SJSA1 (cell line): ENCODE measurements at places on chromosomes 7 and 10. TPM values are rescaled to one million over a fixed set of nuclear protein-coding genes. Genes with fewer than 3 reads are reported as not detected.

- no peak for DNase-seq
- no peak overlapping the region for H3K27ac ChIP-seq
- no peak overlapping the region for H3K4me3 ChIP-seq
- no peaks in the 10 kb centered on the region for H3K4me1 ChIP-seq
Measured at GRCh38 chr10:97003151-97003803, 171.2 kb downstream of the LCOR start.

SCART1 gene
- 0.09 and 0.18 TPM in 2 replicates for total RNA-seq

GRCh38 chr7:69388452-69389137, 209.7 kb upstream of the AUTS2 start:
- no peak for DNase-seq
- no peak overlapping the region for H3K4me3 ChIP-seq
- H3K36me3 ChIP-seq = no peaks in the 10 kb centered on the region
- no peak overlapping the region for H3K27ac ChIP-seq
- no peaks in the 10 kb centered on the region for H3K4me1 ChIP-seq

DNA sequence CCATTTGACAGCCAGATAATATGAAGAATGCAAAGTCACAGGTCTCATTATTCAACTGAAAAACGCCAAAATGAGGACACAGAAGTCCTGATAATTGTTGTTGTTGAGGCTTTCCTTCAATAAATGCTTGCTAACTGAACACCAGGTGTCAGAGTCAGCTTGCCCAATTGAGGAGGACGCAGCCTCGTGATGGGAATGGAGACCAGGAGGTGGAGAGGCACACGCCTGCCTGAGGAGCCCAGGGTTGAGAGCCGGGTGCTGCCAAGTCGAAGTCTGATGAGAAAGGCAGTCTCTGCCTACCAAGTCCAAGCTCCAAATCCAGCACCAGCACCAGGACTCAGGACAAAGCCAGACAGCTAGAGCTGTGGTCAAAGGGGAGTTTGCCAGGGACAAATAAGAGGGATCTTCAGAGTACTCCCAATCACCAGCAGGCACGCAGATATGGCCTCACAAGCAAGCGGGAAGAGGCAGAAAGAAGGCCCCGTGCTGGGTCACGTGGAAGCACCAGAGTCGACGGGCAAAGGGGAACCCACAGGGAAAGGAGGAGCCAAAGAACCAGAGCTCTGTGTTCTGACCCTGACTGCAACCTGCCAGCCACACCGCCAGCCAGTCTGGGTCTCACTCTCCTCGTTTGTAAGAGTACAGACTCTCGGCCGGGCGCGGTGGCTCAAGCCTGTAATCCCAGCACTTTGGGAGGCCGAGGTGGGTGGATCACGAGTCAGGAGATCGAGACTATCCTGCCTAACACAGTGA, 47.6 kb downstream of the VOPP1 start:
- no peak for DNase-seq
- H3K4me3 ChIP-seq = no peak overlapping the region
- peaks cover 16% of the 10 kb centered on the region for H3K36me3 ChIP-seq

TUBB8 gene
- 0.28 and 0.68 TPM in 2 replicates for total RNA-seq

- DNase-seq = no peak
- no peak overlapping the region for H3K27ac ChIP-seq
- no peaks in the 10 kb centered on the region for H3K36me3 ChIP-seq
- no peaks in the 10 kb centered on the region for H3K4me1 ChIP-seq
- peaks cover 10% of the 10 kb centered on the region; the same call in 1 of the 2 replicates for H3K27me3 ChIP-seq
Measured at GRCh38 chr10:92153-92552, 43.1 kb upstream of the TUBB8 start.

GRCh38 chr7:55975988-55976633, 11.7 kb downstream of the NIPSNAP2 start:
- no peaks in the 10 kb centered on the region for H3K27me3 ChIP-seq
- no peak overlapping the region for H3K4me3 ChIP-seq
- H3K27ac ChIP-seq = no peak overlapping the region
- H3K4me1 ChIP-seq = no peaks in the 10 kb centered on the region

SFRP4 gene
- 0.13 TPM in 1 of 2 replicates, not detected in the other for total RNA-seq

DNA sequence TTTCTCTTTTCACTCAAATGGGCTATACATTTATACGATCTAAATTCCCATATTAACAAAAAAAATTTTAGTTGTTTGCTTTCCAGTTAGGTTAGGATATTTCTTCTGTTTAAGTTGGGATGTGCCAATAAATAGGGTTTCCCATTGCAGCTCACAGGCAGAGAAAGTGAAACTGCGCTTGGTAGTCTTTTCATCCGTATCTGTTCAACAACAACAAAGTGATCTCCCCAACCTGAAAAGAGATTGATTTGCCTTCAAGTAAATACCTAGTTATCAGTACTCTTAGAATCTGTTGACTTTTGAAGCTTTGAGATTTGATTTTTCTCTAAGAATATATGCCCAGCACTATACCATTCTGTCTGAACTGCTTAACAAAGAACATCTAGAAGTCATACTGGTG, 143.4 kb downstream of the DYNC1I1 start:
- no peaks in the 10 kb centered on the region for H3K27me3 ChIP-seq
- H3K4me1 ChIP-seq = peaks cover 11% of the 10 kb centered on the region
- DNase-seq = no peak
- no peak overlapping the region for H3K27ac ChIP-seq
- no peaks in the 10 kb centered on the region for H3K36me3 ChIP-seq
- H3K4me3 ChIP-seq = peak overlapping the region; percentile 29

DNA sequence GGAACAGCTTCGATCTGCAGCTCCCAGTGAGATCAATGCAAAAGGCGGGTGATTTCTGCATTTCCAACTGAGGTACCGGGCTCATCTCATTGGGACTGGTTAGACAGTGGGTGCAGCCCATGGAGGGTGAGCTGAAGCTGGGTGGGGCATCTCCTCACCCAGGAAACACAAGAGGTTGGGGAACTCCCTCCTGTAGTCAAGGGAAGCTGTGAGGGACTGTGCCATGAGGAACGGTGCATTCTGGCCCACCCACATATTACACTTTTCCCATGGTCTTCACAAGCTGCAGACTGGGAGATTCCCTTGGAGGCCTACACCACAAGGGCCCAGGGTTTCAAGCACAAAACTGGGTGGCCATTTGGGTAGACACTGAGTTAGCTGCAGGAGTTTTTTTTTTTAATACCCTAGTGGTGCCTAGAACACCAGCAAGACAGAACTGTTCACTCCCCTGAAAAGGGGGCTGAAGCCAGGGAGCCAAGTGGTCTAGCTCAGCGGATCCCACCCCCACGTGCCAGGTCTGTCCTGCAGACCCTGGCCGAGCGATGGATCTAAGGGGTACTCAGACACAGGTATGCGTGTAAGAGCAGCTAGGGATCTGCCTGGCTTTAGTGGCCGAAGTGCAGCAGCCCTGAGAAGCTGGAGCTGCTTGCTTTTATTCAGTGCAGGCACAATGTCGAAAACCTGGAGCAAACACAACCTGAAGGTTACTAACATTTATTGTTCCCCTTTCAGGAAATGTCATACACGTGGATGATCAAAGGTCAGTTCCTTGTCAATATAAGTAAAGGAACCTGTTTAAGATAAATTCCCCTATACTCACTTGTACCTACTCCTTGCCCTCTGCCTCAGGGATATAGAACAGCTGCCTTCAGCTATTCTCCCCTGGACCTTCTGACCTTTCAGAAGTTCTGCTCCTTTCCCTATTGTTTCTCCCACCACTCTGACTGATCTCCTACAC, 3.1 kb upstream of the SAMD9 start:
- peaks cover 17% of the 10 kb centered on the region for H3K4me1 ChIP-seq
- no peaks in the 10 kb centered on the region for H3K27me3 ChIP-seq
- H3K27ac ChIP-seq = no peak overlapping the region
- DNase-seq = no peak
- no peaks in the 10 kb centered on the region for H3K36me3 ChIP-seq
- no peak overlapping the region for H3K4me3 ChIP-seq

- H3K27me3 ChIP-seq = no peaks in the 10 kb centered on the region
- peaks cover 26% of the 10 kb centered on the region for H3K4me1 ChIP-seq
- peak; percentile 90 for DNase-seq
- H3K36me3 ChIP-seq = peaks cover 43% of the 10 kb centered on the region
Measured at GRCh38 chr10:102133373-102134195, 744 bp downstream of the PPRC1 start.

GRCh38 chr7:43484678-43485395, 98.1 kb upstream of the STK17A start:
- H3K4me1 ChIP-seq = peaks cover 8% of the 10 kb centered on the region
- H3K27me3 ChIP-seq = no peaks in the 10 kb centered on the region
- no peak overlapping the region for H3K4me3 ChIP-seq

DNA sequence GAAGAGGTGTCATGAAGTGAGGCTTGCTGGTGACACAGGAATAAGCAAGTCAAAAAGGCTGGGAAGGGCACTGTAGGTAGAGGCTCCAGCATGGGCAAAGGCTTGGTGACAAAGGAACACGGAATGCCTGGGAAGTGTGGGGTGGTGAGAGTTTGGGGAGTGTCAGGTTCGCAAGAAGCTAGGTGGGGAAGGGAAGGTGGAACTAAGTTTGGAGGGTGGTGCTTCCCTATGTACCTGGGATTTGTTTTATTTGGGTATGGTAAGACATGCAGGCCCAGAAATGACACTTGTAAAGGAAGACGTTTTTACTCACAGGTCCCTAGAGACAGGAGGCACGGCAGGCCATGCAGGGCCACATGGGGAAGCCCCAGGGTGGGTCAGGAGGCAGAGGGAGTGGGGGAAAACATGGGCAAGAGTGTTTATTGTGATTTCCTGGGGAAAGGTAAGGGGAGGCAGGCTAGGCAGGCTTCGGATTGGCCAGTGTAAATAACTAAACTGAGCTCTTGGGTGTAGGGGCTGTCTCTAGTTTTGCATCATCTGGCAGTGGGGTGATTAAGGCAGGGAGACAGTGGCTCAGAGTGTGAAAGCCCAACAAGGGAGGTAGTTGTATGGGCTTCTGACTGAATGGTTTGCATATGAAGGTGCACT, 52.1 kb downstream of the SH2D4B start:
- no peaks in the 10 kb centered on the region; the same call in 1 of the 2 replicates for H3K27me3 ChIP-seq
- H3K4me3 ChIP-seq = no peak overlapping the region
- H3K36me3 ChIP-seq = no peaks in the 10 kb centered on the region

ARL4A gene
- total RNA-seq = 23.7 and 29.6 TPM in 2 replicates

DNA sequence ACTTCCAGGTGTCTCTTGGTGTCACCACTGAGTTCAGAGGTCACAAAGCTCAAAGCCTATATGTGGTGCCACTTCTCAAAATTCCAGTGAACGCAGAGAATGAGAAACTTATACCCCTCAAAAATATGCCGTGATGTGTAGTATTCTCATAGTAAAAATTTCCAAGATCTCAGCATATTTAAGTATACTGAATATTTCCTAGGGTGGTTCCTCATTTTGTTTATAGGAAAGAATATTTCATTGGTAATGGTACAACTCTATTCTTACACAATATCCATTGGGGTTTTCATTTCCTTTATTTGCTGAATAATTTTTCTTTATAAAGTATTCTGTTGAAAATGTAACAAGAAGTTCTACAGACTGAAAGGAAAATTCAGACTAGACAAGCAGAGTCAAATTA, 58.9 kb upstream of the ADO start:
- H3K36me3 ChIP-seq = no peaks in the 10 kb centered on the region
- no peaks in the 10 kb centered on the region; the same call in 1 of the 2 replicates for H3K4me1 ChIP-seq
- no peak overlapping the region for H3K27ac ChIP-seq
- no peak overlapping the region for H3K4me3 ChIP-seq
- no peaks in the 10 kb centered on the region for H3K27me3 ChIP-seq

DNA sequence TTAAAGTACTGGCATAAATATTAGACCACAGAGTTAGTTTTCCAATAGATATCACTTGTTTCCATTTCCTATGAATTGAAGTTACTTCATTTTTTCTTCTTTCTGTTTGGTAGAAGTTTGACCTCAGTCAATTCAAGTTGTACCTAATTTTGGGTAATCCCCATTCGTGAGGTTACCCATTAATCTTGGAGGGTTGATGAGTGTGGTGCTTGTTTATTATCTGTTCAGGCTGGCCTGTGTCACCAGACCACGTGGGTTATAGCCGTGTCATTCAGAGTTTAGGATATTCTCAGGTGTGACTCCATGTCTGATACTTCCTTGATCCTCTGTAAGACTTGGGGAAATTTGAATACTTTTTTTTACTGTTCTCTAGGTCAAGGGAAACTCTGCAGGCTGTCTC, 133.9 kb upstream of the TPK1 start:
- no peak overlapping the region for H3K27ac ChIP-seq
- H3K27me3 ChIP-seq = no peaks in the 10 kb centered on the region
- no peaks in the 10 kb centered on the region for H3K4me1 ChIP-seq
- H3K36me3 ChIP-seq = no peaks in the 10 kb centered on the region

DNA sequence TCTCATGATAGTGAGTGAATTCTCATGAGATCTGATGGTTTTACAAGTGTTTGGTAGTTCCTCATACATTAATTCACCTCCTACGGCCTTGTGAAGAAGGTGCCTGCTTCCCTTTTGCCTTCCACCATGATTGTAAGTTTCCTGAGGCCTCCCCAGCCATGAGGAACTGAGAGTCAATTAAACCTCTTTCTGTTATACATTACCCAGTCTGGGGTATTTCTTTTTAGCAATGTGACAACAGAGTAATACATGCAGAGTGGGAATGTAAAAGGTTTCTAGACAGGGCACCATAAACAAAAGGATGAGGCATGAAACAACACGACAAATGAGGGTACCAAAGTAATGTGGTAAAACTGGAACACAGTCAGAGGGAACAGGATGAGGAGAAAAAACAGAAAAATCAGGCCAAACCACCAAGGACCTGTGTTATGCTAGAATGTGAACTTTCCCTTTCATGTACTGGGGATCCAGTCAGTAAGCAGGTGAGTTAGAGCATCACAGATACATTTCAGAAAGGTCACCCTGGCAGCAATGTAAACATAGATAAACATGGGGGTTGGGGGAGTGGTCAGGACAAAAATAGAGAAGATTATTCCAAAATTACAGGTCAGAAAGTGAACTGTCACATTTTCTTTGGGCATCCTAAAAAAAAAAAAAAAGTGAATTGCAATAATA, 31.9 kb downstream of the ANKRD26 start:
- no peak overlapping the region for H3K27ac ChIP-seq
- no peaks in the 10 kb centered on the region for H3K4me1 ChIP-seq
- no peaks in the 10 kb centered on the region for H3K27me3 ChIP-seq
- no peak for DNase-seq
- no peak overlapping the region for H3K4me3 ChIP-seq
- peaks cover 32% of the 10 kb centered on the region for H3K36me3 ChIP-seq

OPALIN gene
- not detected in 2 replicates for total RNA-seq

GRCh38 chr7:39317107-39317506, 249.1 kb upstream of the YAE1 start:
- H3K27ac ChIP-seq = no peak overlapping the region
- H3K4me1 ChIP-seq = no peaks in the 10 kb centered on the region
- no peaks in the 10 kb centered on the region for H3K36me3 ChIP-seq
- H3K27me3 ChIP-seq = no peaks in the 10 kb centered on the region

SPDYE9 gene
- not detected in 2 replicates for total RNA-seq
